ENCODE measurements at places on chromosomes 4 and X.

DNA sequence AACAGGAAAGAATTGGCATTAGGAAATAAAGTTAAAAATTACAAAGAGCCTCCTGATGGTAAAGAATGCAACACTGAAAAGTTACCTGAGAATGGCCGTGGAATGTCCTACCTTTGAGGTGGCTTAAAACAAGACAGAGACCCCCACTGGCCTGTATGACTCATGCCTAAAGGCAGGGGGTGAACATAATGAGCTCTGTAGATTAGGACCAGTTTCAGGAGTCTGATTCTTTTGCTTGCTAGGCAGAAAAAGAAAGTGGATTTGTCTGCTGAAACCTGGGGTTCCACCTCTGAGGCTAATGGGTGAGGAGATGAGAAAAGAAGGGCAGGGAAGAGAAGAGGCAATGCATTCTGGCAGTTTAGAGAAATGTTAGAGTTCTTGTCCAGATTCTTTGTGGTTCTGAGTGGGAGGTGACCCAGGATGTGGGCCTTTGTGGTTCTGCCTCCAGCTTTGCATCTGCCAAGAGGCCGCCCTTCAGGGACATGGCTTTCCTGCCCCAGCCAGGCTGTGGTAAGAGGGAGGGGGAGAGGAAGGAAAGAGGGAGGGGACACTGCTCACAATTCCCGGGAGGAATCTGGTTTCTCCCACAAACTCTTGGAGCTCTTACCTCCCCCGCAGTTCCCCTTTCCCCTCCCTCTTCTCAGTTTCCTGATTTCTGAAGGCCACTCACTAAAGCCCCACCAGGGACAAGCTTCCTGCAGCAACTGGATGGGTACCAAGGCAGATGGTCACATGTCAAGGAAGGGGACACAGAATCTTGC, 109.6 kb downstream of the EFNB1 start:
- DNase-seq, result no peak

DNA sequence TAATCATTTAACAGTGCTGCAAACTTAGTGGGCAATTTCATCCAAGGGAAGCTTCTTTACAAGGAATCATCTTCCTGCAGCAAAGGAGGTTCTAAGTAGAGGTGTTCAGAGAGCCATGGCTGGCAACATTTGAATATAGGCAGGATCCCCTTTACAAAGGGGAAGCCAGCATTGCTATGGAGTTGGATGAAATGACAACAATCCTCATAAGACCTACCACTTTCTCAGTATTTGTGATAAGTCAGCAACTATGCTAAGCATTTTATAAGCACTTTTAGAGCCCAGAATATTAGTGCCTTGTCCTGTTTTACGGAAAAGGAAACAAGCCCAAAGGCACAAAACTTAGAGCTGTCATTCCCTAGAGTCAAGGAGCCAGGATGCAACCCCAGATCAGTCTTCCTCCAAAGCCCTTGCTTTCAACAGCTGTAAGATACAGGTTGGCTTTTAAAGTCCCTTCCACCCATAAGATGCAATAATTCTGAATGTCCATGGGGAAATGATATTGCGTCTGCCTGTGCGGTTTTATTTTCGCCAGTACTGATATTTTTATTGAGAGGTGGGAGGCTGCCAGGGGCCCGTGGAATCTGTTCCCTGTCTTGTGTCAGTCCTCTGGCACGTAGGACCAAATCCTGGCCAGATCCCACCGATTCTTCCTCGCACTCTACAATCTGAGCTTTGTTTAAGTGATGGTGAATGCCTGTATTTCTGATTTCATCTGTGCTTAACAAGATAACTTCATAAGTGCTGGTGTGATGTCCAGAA, 59.1 kb downstream of the SMIM20 start:
- no peak for DNase-seq

- no peak for DNase-seq
Measured at GRCh38 chr4:140774510-140774909, 18.3 kb upstream of the TBC1D9 start.

GRCh38 chr4:68283095-68283494, 37.6 kb upstream of the TMPRSS11B start:
- DNase-seq, result no peak

All from Jurkat, Clone E6-1 (cell line).